ENCODE measurements at places on chromosomes 7 and 10. TPM values are rescaled to one million over a fixed set of nuclear protein-coding genes. Genes with fewer than 3 reads are reported as not detected.

GRCh38 chr7:55449205-55449991 is 84.3 kb downstream of the LANCL2 start:
- DNase-seq: no peak
- peaks cover 23% of the 10 kb centered on the region for H3K4me1 ChIP-seq
- H3K27me3 ChIP-seq: no peaks in the 10 kb centered on the region
- no peak overlapping the region for H3K4me3 ChIP-seq
- H3K27ac ChIP-seq: no peak overlapping the region

DNA sequence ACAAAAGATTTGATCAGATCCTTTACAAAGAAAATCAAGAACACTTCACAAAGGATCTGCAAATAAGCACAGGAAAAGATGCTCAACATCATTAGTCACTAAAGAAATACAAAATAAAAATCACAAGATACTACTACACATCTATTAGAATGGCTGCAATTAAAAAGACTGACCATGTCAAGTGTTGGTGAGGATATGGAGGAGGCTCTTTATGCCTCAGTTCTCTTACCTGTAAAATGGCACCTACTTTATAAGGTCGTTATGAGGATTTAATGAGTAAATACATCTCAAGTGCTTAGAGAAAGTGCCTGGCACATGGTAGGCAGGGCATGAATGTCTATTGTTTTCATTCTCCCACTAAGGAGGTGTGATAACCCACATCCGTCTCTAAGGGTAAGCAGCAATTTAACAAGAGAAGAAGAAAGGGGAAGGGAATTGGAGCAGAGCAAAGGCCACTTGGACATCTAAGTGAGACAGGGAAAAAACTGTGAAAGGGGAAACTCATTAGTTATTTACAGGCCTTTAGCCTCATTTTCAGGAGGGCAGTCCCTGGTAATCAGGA is 157.5 kb upstream of the NFE2L3 start:
- no peak overlapping the region for H3K4me3 ChIP-seq
- H3K4me1 ChIP-seq: no peaks in the 10 kb centered on the region
- H3K27ac ChIP-seq: no peak overlapping the region
- peaks cover 7% of the 10 kb centered on the region for H3K27me3 ChIP-seq

- no peak overlapping the region for H3K27ac ChIP-seq
- no peaks in the 10 kb centered on the region for H3K4me1 ChIP-seq
- H3K27me3 ChIP-seq: peaks cover 8% of the 10 kb centered on the region
- H3K36me3 ChIP-seq: no peaks in the 10 kb centered on the region
These were observed 301.6 kb downstream of the SNX13 start for GRCh38 chr7:17638727-17639126.

The TFEC gene
- not detected for total RNA-seq

The SLC18A2 gene
- total RNA-seq: not detected

DNA sequence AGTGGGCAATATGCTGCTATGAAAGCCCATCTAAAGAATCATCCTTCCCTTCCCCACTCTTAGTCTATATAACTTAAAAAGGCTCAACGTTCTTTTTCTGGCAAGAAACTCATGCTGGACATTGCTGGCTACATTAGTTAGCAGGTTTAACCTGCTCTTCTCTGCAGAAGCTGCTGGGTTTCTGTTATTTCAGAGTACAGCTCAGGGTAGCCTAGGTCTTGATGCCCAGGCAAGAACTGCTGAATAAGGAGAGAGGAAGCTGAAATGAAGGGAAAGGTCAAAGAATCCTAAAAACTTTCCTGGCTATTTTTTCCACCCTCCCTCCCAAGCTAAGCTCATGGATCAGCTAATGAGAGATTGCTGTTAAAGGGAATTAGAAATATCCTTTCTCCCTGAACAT is 79.4 kb downstream of the ANKIB1 start:
- H3K27me3 ChIP-seq: no peaks in the 10 kb centered on the region
- H3K4me1 ChIP-seq: peaks cover 3% of the 10 kb centered on the region
- no peak overlapping the region for H3K4me3 ChIP-seq
- H3K36me3 ChIP-seq: peaks cover 8% of the 10 kb centered on the region
- no peak for DNase-seq
- H3K27ac ChIP-seq: no peak overlapping the region

GRCh38 chr7:13057462-13058200 is 370.2 kb downstream of the ARL4A start:
- DNase-seq: no peak
- no peaks in the 10 kb centered on the region for H3K36me3 ChIP-seq
- no peaks in the 10 kb centered on the region for H3K27me3 ChIP-seq
- H3K27ac ChIP-seq: peak overlapping the region; percentile 67
- H3K4me1 ChIP-seq: peaks cover 11% of the 10 kb centered on the region

GRCh38 chr7:45028920-45029344 is 28.9 kb downstream of the CCM2 start:
- DNase-seq: no peak
- H3K27ac ChIP-seq: peak overlapping the region; percentile 91
- H3K4me3 ChIP-seq: peak overlapping the region; percentile 75
- no peaks in the 10 kb centered on the region for H3K27me3 ChIP-seq
- peaks cover 65% of the 10 kb centered on the region for H3K36me3 ChIP-seq

The PIK3AP1 gene
- 4.7 TPM for total RNA-seq

DNA sequence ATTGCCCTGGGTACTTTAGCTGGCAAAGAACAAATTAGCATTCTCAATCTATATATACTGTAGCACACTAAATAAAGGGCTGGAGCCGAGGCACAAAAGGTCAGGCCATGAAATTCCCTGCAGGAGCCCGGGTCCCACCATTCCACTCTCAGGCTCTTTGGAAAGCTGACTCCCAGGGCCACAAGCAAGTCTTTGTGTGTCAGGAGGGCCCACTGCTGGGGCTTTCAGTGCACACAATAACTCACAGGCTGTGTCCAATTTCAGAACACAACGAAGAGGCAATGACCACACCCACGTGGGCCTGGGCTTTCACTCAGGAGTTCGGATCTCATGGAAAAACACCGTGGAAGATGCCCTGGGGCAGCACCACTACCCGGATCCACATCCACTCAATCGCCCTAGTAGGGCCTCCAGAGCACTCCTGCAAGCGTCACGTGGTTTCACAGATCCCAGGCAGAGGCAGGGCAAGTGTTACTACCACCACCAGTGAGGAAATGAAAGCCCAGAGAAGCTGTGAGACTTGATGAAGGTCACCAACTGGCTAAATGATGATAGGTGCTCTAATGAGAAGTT is 60.3 kb downstream of the COBL start:
- peaks cover 4% of the 10 kb centered on the region for H3K27me3 ChIP-seq
- H3K27ac ChIP-seq: no peak overlapping the region
- no peaks in the 10 kb centered on the region for H3K4me1 ChIP-seq
- no peaks in the 10 kb centered on the region for H3K36me3 ChIP-seq
- no peak overlapping the region for H3K4me3 ChIP-seq
- DNase-seq: no peak

GRCh38 chr10:129851941-129852640 is 112.0 kb downstream of the EBF3 start:
- H3K4me1 ChIP-seq: no peaks in the 10 kb centered on the region
- H3K36me3 ChIP-seq: no peaks in the 10 kb centered on the region
- no peak overlapping the region for H3K4me3 ChIP-seq
- H3K27me3 ChIP-seq: no peaks in the 10 kb centered on the region

DNA sequence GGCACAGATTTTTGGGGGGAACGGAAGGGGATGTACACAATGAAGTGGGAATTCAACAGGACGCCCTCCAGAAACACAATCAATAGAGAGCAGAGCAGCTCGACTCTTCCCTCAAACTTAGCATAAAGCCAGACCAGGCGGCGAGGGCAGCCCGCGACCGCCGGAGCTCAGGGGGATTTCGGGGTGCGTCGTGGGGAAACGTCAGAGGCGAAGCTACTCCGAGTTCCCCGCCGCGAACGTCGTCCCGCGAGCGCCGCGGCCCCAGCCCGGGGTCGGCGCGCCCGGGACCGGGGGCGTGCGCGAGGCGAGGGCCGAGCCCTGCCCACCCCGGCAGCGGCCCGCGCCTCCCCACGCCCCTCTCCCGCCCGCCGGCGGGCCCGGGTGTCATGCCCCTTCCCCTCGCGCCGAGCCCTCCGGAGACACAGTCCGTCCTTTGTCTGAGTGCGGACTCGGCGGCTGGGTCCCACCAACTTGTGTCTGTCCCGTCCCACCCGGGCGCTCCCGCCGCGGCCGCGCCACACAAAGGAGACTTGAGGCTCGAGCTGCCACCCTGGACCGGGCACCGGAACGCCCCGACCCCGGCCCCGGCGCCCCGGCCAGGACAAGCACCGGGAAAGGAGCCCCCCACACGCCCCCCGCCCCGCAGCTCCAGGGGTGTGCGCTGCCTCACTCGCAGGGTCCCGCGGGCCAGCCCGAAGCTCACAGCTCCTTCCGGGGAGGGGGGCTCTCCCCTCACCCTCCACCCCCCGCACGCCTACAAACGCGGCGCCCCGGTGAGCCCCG is 634 bp downstream of the EZH2 start:
- peaks cover 37% of the 10 kb centered on the region for H3K36me3 ChIP-seq
- peak overlapping the region; percentile 97 for H3K27ac ChIP-seq
- peaks cover 31% of the 10 kb centered on the region for H3K4me1 ChIP-seq
- DNase-seq: peak; percentile 63
- no peaks in the 10 kb centered on the region for H3K27me3 ChIP-seq
- H3K4me3 ChIP-seq: peak overlapping the region; percentile 93

The SH2D4B gene
- total RNA-seq: 0.11 TPM

DNA sequence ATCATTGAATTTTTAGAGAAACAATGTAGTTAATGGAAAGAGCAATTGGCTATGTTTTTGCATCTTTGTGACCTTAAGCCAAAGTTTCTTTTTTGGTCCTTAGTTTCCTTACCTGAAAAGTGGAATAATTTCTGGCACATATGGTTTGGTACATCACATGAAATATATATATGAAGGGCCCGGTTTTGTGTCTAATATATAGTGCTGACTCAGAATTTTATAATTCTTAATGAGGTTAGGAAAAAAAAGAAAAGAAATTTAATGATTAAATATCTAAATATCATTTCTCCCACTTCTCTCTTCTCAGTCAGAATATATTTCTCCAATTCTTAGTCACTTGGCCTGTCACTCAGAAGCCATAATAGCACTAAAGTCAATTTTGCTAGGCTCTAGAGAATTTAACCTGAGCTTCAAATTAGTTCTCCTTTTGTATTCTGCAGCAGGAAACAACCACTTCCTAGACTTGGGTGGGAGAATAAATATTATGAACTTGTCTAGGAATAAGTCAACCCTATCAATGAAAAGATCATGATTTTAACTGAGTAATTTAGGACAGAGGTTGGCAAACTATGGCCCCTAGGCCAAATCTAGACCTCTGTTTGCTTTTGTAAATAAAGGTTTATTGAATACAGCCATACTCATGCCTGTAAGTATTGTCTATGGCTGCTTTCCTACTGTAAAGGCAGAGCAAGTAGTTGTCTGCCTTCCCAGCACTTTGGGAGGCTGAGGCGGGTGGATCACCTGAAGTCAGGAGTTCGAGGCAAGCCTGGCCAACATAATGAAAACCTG is 34.6 kb downstream of the PPP1R9A start:
- no peaks in the 10 kb centered on the region for H3K27me3 ChIP-seq
- no peak overlapping the region for H3K27ac ChIP-seq
- no peaks in the 10 kb centered on the region for H3K36me3 ChIP-seq
- no peaks in the 10 kb centered on the region for H3K4me1 ChIP-seq

DNA sequence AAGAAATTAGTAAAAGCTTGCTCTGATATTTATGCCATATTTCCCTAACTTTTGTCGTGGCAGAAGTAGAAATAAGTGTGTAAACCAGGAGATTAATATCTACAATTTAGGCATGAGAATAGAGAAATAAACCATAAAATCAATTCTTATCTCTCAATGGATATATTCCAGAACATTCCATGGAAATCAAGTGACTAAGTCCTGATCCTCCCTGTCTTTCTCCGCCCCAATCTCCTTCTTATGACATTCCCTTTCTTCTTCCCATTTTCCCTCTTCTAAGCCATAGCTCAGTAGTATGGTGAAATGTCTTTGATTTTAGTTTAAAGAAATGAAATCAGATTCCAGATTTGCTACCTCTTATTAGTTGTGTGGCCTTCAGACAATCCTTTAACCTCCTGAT is 88.8 kb downstream of the TBXAS1 start:
- H3K4me3 ChIP-seq: no peak overlapping the region
- DNase-seq: no peak
- H3K27ac ChIP-seq: no peak overlapping the region

The AGR3 gene
- total RNA-seq: not detected

GRCh38 chr7:92698237-92698841 is 108.1 kb upstream of the FAM133B start:
- H3K4me3 ChIP-seq: no peak overlapping the region
- no peak overlapping the region for H3K27ac ChIP-seq
- H3K4me1 ChIP-seq: peaks cover 24% of the 10 kb centered on the region
- H3K36me3 ChIP-seq: peaks cover 33% of the 10 kb centered on the region
- no peak for DNase-seq

DNA sequence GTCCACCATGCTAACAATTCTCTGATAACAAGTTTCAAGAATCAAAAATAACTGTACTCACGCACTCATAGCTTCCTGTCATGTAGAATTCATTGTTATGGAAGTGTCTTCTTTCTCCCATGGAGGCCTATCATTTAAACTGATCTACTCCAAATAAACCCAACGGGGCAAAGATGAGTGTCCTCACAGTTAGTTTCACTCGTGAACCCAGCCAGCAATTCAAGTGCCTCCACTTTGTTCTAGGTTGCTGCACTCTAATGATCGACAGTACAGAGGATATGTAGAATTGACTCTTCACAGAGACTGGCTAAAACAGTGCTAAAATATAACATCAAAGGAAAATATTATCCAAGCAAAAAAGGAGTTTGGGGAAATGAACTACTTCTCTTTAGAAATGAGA is 111.4 kb downstream of the LRRN3 start:
- no peak overlapping the region for H3K4me3 ChIP-seq
- H3K27ac ChIP-seq: no peak overlapping the region
- DNase-seq: no peak
- H3K4me1 ChIP-seq: peaks cover 10% of the 10 kb centered on the region
- H3K27me3 ChIP-seq: no peaks in the 10 kb centered on the region

GRCh38 chr7:20797462-20798080 is 10.9 kb upstream of the SP8 start:
- no peak overlapping the region for H3K27ac ChIP-seq
- no peaks in the 10 kb centered on the region for H3K36me3 ChIP-seq
- peaks cover 18% of the 10 kb centered on the region for H3K4me1 ChIP-seq
- DNase-seq: peak; percentile 28
- H3K27me3 ChIP-seq: peaks cover 53% of the 10 kb centered on the region

- no peak overlapping the region for H3K4me3 ChIP-seq
- H3K27me3 ChIP-seq: no peaks in the 10 kb centered on the region
- DNase-seq: no peak
- H3K36me3 ChIP-seq: peaks cover 2% of the 10 kb centered on the region
- H3K27ac ChIP-seq: no peak overlapping the region
These were observed 97.5 kb downstream of the TCF7L2 start for GRCh38 chr10:113047605-113047962.
